ENCODE measurements at places on chromosomes 5 and 9.

GRCh38 chr9:107888773-107889227 lies 399.2 kb upstream of the KLF4 start:
- DNase-seq = no peak

DNA sequence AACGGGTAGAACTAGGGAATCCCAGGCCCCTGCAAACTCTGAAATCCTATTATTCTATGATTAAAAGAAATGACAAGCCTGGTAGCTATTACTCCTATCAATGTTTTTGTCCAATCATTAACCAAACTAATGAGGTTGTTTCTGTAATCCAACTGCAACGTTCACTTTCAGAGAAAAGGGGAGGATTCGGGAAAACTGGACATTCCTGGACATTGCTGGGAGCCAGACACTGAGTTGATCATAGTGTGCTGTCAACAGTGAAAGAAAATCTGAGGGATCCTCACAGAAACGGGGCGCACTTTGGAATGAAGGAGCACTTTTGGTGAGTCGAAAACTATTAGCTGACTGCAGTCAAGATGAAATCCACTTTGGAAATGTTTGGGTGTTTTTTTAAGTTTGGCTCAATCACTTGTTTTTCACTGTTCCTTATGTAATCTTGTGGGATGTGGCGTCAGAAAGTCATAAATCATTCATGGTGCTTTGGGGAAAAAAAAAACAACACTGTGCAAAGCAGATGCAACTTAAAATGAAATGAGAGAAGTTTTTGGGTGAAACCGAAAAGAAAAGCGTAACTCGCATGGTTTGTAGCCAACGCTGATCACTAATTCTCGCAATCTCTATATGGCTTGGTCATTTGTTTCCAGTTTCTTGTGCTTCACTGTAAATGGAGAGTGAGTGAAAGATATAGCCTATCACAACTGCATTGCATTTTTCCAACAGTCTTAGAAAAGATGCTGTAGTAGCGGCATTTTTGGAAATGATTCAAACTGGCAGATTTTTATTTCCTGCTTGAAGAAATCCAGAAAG lies 51.2 kb upstream of the ADRA1B start:
- DNase-seq = no peak

DNA sequence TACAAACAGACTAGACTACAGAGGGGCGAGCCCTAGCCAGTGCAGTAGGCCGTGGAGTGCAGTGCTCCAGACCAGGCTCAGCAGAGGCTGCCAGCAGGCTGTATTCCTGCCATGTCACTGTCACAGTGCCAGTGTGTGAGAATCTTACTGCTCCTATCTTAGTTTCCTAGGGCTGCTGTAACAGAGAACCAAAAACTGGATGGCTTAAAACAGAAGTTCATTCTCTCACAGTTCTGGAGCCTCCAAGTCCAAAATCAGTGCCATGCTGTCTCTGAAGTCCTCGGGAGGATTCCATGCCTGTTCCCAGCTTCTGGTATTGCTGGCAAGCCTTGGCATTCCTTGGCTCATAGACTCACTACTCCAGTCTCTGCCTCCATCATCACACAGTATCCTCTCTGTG lies 75.0 kb upstream of the SAP30L start:
- no peak for DNase-seq

DNA sequence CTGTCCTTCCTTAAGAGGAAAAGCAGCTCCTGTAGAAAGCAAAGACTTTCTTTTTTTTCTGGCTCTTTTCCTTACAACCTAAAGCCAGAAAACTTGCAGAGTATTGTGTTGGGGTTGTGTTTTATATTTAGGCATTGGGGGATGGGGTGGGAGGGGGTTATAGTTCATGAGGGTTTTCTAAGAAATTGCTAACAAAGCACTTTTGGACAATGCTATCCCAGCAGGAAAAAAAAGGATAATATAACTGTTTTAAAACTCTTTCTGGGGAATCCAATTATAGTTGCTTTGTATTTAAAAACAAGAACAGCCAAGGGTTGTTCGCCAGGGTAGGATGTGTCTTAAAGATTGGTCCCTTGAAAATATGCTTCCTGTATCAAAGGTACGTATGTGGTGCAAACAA lies 42.3 kb downstream of the NR4A3 start:
- DNase-seq = no peak

- no peak for DNase-seq
Measured at GRCh38 chr5:143214890-143215289, 188.6 kb downstream of the NR3C1 start.

GRCh38 chr9:3948826-3949556 lies 350.9 kb downstream of the GLIS3 start:
- DNase-seq = no peak

DNA sequence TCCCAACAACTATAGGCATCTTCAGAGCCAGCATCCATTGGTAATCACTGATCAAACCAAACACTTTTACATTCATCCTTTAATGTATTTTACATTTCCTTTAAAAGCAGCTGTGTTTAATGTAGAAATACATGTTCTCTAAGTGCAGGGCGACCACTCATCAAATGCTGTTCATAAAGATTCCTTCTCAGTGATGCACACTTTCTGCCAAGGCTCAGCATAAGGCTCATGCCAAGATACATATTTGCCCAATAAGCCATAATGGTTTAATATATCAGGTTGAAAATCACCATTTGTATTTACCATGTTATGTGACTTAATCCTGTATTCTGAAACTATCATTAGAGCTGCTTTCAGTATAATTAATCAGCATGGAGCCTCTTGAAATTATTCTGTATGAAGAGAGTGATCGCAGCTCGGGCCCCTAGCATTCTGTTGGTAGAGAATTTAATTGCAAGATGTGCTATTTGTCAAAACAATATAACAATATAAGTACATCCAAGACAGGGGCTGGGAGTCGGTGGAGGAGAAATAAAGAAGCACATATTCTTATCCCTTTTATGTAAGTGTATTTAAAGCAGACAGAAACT lies 267.5 kb downstream of the EBF1 start:
- no peak for DNase-seq

DNA sequence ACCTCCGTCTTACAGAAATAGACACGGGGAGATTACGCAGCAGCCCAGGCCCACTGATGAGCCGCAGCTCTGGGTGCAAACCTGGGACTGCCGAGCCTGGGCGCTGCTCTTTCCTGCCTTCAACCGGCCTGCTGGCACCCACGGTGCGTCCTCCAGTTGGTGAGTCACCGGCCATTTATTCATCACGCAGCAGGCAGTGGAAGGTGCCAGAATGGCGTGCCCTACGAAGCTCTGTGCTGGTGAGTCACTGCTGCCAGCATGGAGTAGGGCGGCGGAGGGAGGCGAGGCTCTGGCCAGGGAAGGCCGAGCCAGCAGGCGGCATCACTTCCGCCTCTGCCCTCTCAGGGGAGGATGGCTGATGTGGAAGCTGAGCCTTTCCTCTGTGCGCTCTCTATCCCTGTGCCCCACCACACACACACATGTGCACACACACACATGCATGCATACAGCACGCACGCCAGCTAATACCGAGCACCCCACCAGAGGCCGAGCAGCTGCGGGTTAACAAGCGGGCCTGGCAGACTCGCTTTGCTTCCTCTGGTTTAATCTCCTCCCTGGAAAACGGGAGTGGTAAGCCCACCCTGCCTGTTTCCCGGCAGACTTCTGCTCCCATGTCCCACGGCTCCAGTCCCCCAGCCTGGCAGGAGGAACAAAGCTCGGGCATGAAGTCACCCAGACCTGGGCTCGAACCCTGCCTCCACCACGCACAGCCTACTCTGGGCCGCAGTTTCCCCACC lies 39.2 kb downstream of the OLFM1 start:
- no peak for DNase-seq

DNA sequence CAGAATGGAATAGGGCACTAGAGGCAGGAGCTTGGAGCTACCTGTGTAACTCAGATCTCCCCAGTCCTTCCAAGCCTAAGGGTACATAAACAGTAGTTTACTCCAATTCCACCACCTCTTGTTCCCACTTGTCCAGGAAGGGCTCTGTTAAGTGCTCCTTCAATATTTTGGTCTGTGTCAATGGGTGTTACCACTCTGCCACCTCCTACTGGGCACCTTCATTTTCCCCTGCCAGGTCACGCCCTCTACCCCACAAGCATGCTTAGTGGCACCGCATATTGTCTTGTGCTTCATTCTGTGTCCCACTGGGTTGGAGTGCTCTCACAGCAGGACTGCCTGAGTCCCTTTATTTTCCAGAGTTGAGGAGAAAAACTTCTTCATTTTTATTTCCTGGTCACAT lies 459.8 kb downstream of the ARHGEF28 start:
- no peak for DNase-seq

- DNase-seq = no peak
Measured at GRCh38 chr5:149503006-149503405, 48.2 kb downstream of the CSNK1A1 start.

- DNase-seq = no peak
Measured at GRCh38 chr9:124950050-124950718, 9.3 kb upstream of the GOLGA1 start.

DNA sequence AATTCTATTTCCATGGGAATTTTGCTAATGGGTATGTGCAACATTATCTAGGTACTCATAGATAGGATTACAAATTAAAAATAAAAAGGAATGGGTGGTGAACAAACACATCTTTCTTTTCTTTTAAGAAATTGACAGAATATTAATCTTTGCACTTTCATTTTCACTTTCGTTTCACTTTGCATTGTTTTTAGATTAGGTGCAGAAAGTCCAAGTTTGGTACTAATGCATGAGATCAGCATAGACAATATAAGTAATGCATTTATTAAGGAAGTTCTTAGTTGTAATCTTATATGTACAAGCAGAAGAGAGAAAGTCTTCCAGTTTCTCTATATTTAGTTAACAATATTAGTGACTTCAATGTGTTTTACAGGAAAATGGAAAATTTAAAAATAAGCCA lies 196.5 kb downstream of the COMMD10 start:
- DNase-seq = no peak

GRCh38 chr5:66859526-66859925 lies 263.3 kb downstream of the MAST4 start:
- DNase-seq = no peak

DNA sequence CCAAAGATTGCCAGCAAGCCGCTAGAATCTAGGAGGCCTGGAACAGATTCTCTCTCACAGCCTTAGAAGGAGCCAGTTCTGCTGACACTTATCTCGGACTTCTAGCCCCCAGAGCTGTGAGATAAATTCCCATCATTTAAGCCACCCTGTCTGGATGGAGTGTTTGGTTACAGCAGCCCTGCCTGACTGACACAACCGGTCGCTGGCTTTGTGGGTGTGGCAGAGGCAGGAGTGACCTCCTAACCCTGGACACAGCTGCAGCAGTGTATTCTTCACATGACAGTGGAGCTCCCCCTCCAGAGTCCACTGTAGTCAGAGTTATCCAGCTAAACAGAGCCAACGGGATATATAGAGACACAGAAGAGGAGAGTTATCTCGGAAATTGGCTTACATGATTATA lies 21.2 kb upstream of the IL17B start:
- DNase-seq = no peak

DNA sequence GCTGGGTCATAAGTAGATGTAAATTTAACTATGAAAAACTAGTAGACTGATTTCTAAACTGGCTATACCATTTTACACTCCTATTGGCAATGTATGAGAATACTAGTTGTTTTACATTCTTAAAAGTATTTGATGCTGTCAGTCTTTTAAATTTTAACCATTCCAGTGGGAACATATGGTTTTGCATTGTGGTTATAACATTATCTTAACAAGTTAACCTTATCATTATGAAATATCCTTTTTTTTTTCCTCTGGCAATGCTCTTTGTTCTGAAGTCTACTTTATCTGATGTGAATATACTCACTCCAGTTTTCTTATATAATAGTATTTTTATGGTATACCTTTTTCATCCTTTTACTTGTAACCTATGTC lies 548.9 kb upstream of the CLINT1 start:
- no peak for DNase-seq

DNA sequence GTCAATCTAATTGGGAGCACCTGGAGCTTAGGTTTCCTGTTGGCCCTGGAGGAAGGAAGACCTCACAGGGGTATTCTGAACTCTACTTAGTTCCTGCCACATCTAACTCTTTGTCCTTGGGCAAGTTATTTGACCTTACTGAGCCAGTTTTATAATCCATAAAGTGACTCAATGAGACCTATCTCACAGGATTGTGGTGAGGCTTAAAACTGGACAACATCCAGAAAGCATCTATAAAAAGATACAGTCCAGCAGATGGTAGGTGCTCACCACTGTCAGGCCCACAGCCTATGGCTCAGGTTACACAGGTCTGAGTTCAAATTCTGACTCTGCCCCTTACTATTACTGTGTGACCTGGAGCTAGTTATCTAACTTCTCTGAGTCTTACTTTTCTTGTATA lies 23.3 kb downstream of the KCNV2 start:
- no peak for DNase-seq

DNA sequence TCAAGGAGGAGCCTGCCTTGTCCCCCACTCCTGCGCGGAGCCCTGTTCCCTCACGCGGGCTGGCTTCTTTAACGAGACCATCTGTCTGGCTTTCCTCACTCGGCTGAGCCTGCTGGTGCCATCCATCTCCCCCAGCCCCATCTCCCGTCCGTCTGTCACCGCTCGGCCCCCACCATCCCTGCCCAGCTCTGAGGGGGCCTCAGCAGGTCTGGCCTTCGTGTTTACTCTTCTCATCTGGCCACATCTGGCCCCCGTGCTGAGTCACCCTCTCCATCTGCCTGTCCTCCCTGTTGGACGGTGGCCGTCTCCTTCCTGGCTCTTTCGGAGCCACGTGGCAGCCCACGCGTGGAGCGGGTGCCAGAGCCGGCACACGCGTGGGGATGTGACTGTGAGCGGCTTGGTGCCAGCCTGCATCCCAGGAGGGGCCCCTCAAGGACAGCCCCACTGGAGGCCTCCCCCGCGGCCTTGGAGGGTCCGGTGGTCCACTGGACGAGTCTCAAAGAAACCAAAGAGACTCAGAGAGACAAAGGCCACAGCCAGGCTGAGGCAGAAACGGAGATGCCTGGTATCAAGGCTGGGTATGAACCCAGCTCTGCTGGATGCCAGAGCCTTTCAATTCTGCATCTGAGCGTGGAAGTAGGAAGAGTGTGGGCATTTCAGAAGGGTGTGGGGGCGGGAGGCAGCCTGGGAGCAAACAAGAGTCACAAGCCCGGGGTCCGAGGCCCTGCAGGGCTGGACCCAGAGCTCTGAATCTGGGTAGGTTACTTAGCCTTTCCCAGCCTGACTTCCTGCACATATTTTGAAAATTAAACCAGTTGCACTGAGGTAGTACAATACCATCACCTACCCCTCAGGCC lies 76.7 kb upstream of the UNC5A start:
- no peak for DNase-seq

- DNase-seq = no peak
Measured at GRCh38 chr9:131618071-131618479, 72.8 kb downstream of the PRRT1B start.

DNA sequence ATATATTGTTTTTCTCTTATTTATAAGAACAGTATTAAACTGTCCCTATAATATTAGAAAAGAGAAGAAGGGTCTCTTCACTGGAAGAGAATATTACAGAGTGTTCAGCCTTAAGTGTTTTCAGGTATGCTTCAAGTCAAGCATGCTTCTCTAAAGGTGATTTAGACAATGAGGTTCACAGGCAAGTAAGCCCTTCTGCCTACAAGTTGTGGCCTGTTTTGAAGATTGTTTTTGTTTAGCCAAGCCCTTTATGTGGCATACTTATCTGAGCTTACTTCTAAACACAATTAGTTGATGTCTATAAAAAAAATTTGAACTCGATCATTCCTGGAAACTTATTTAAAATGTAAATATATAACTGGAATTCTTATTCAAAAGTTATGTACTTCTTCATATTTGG lies 343.8 kb upstream of the CDH18 start:
- DNase-seq = no peak

All from activated naive CD8-positive, alpha-beta T cell treated with anti-CD3 and anti-CD28 coated beads for 36 hours (primary cell).